A673 (cell line): ENCODE measurements at places on chromosomes 1 and 21.

DNA sequence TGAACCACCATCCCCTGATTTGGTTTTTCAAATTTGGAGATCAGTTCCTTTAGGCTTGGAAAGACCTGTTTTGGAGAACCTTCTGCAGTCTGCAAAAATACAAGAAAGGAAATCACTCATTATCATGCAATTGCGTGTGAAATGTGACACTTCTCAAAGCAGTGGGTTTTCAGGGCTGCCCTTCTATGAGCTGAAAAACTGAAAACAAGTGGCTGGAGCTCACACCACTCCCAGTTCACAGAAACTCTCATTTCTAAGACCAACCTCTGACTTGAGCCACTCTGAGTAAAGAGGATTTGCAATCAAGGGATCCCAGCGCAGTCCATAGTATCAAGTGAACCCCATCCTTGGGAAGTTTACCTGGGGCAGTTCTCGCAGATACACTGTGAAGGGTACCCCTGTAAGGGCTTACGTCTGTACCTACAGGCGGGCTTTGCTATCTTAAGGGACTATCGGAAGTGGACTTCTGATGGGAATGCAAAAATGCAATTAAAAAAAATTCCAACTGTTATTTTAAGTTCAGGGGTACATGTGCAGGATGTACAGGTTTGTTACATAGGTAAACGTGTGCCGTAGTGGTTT, 12.8 kb downstream of the SH2D1B start:
- DNase-seq, result peak; percentile 78
- H3K36me3 ChIP-seq, result no peaks in the 10 kb centered on the region
- peaks cover 43% of the 10 kb centered on the region for H3K4me1 ChIP-seq
- H3K4me3 ChIP-seq, result no peak overlapping the region

- no peak overlapping the region for H3K4me3 ChIP-seq
- no peaks in the 10 kb centered on the region for H3K36me3 ChIP-seq
- H3K27me3 ChIP-seq, result no peaks in the 10 kb centered on the region
- no peaks in the 10 kb centered on the region for H3K4me1 ChIP-seq
- no peak for DNase-seq
These were observed 150.3 kb downstream of the DHRS3 start for GRCh38 chr1:12467570-12468286.

- peaks cover 39% of the 10 kb centered on the region for H3K36me3 ChIP-seq
- H3K4me3 ChIP-seq, result no peak overlapping the region
- no peak overlapping the region for H3K27ac ChIP-seq
- no peaks in the 10 kb centered on the region for H3K4me1 ChIP-seq
- DNase-seq, result peak; percentile 15
These were observed 89.7 kb downstream of the GTF2B start for GRCh38 chr1:88801575-88802208.

- no peak overlapping the region for H3K27ac ChIP-seq
- H3K36me3 ChIP-seq, result no peaks in the 10 kb centered on the region
- H3K4me3 ChIP-seq, result no peak overlapping the region
- no peak for DNase-seq
- H3K4me1 ChIP-seq, result no peaks in the 10 kb centered on the region
These were observed 438.5 kb downstream of the PTPRU start for GRCh38 chr1:29674627-29675326.

DNA sequence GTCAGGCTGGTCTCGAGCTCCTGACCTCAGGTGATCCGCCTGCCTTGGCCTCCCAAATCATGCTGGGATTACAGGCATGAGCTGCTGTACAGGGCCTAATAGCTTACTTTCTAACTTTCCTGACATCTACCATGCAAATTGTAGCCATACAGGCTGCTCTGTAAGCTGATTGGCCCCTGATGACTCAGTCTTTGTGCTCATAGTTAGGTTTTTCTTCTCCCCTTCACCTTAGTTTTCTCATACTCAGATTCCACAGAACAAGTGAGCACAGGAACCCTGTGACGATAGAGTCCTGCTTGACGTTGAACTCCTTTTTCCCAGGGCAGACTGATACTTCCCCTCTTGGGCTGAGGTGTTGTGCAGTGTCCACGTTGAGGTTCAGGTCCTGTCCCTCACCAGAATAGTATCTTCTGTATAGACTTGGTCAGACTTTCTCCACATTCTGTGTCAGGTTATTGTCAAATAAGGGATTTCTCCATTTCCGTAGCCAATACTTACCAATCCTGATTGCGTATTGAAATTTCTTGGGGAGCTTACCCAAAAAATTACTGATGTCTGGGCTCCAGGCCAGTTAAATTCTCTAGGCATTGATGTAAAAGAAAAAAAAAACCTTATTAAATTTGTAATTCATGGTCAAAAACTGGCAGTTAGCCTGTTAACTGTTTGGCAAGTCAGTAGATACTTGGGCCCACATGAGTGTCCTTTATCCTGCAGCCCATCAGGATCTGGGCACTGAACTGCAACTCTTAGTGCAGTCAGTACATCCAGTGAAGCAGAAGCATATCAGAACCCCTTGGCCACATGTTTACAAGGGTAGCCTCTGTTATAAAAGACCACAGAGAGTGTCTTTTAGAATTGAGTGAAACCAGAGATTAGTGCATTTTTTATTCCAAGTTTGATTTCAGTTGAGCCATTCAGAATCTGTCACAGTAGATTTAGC, 118.2 kb downstream of the DYRK1A start:
- no peak overlapping the region for H3K4me3 ChIP-seq
- no peak for DNase-seq
- H3K27me3 ChIP-seq, result no peaks in the 10 kb centered on the region
- no peak overlapping the region for H3K27ac ChIP-seq

DNA sequence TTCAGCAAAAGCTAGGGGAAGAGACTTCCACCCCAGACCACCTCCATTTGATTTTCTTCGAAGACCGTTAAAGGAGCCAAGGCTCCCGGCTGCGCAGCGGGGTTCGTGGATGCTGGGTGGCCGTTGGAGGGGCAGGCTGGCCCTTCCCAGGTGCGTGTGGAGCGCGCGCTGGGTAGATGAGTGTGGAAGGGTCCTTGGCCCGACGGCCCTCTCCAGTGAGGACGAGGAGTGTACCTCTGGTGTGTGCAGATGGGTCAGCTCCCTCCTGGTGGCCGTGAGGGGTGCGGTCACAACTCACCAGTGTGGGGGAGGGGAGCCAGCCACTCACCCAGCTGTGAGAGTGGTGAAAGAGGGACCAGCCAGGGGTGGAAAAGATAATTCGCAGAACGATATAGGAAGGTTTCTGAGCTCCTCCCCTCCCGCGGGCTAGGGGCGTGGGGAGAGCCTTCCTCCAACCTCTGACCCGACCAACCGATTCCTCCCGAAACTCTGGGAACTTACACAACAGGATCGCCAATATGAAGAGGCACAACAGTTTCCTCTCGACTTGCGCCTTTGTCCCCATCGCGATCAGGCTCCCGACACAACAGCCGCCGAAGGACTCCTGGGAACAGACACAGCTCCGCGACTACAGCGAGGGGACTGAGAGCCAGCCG, at the start of gene F11R:
Gene F11R (minus strand): TSS at position 644 of the 656 bp plus-strand sequence. CDS start 79 bp downstream, at position 565.
- H3K27me3 ChIP-seq, result peaks cover 9% of the 10 kb centered on the region
- peaks cover 9% of the 10 kb centered on the region for H3K4me1 ChIP-seq
- no peak within 1 kb of the TSS for H3K27ac ChIP-seq
- H3K36me3 ChIP-seq, result no peaks in the 10 kb centered on the region

GRCh38 chr1:228385232-228385631, 21.4 kb downstream of the TRIM11 start:
- no peak overlapping the region for H3K4me3 ChIP-seq
- no peak for DNase-seq
- H3K36me3 ChIP-seq, result no peaks in the 10 kb centered on the region
- H3K4me1 ChIP-seq, result no peaks in the 10 kb centered on the region

DNA sequence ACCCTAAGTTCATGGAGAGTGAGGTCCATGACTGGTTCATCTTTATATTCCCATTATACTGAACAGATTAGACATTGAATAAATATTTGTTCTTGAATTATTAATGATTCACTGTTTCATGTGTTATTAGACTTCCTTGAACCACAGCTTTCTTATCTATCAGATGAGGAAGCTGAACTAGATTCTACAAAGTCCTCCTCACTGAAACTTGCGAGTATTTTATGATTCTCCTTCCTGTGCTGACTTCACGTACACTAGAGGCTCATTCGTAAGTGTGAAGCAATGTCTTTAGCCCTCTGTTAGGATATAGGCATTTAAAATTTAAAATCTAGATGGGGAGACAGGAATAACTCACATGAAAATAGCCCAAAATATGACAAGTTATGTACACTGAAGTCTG, 95.6 kb upstream of the IRF2BP2 start:
- no peak overlapping the region for H3K27ac ChIP-seq
- H3K4me1 ChIP-seq, result no peaks in the 10 kb centered on the region
- no peaks in the 10 kb centered on the region for H3K36me3 ChIP-seq
- H3K4me3 ChIP-seq, result no peak overlapping the region
- no peaks in the 10 kb centered on the region for H3K27me3 ChIP-seq

- H3K4me1 ChIP-seq, result peaks cover 8% of the 10 kb centered on the region
- DNase-seq, result no peak
- H3K27me3 ChIP-seq, result peaks cover 31% of the 10 kb centered on the region
- H3K36me3 ChIP-seq, result no peaks in the 10 kb centered on the region
- no peak overlapping the region for H3K27ac ChIP-seq
These were observed 2.1 kb upstream of the ATXN7L2 start for GRCh38 chr1:109481646-109482045.

GRCh38 chr1:11339346-11340232, 66.6 kb downstream of the UBIAD1 start:
- H3K27ac ChIP-seq, result no peak overlapping the region
- DNase-seq, result peak; percentile 22
- no peak overlapping the region for H3K4me3 ChIP-seq
- peaks cover 4% of the 10 kb centered on the region for H3K4me1 ChIP-seq
- H3K27me3 ChIP-seq, result peaks cover 31% of the 10 kb centered on the region

- H3K36me3 ChIP-seq, result peaks cover 42% of the 10 kb centered on the region
- peak overlapping the region; percentile 96 for H3K27ac ChIP-seq
- H3K27me3 ChIP-seq, result no peaks in the 10 kb centered on the region
- DNase-seq, result no peak
These were observed 629 bp downstream of the RPS27 start for GRCh38 chr1:153991151-153991630.

- DNase-seq, result no peak
- H3K27me3 ChIP-seq, result no peaks in the 10 kb centered on the region
These were observed 2.0 kb upstream of the LMNA start for GRCh38 chr1:156112276-156113137.

DNA sequence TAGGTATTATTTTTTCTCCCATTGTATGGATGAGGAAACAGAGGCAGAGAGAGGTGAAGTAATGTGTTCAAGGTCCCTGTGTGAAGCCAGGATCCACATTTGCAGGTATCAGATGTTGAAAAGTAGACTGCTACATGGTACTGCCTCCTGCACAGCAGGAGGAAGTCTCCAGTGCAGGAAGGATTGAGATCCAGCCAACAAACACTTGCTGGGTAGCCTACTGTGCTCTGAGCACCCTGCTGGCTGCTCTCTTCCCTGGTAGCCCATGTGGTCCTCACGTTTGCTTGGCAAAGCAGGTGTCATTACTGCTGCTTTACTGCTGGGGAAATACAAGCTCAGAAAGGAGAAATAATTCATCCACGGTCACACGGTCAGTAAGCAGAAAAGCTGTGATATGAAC, 21.3 kb upstream of the GRIK3 start:
- no peak for DNase-seq
- no peaks in the 10 kb centered on the region for H3K36me3 ChIP-seq
- H3K27ac ChIP-seq, result no peak overlapping the region
- no peak overlapping the region for H3K4me3 ChIP-seq
- no peaks in the 10 kb centered on the region for H3K4me1 ChIP-seq
- H3K27me3 ChIP-seq, result no peaks in the 10 kb centered on the region

DNA sequence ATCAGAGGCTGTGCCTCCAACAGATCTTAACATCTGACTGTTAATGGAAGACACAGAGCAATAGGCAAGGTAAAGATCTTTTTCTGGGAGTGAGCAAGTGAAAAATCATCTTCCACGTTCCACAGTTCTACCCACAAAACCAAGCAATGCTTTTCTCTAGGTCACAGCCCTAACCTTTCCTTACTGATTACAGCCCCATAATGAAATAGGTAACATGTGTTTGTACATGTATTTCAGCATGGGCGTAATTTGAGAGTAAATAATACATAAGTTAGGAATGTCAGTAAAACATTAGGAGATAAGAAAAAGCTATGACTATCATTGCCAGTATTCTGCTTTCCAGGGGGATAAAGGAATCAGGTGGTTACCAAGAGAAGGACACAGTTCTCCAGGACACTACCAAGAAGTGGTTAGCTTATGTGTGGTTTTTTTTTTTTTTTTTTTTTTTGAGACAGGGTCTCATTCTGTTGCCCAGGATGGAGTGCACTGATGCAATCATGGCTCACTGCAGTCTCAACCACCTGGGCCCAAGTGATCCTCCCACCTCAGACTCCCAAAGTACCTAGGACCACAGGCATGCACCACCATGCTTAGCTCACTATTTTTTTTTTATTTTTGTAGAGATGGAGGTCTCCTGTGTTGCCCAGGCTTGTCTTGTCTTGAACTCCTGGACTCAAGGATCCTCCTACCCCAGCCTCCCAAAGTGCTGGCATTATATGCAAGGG, 72.0 kb downstream of the DAP3 start:
- no peak for DNase-seq
